ENCODE measurements at places on chromosomes 5 and 9.

- peak; percentile 94 for DNase-seq
- peaks cover 46% of the 10 kb centered on the region for H3K4me1 ChIP-seq
- H3K27me3 ChIP-seq: no peaks in the 10 kb centered on the region
- H3K27ac ChIP-seq: peak within 1 kb of the TSS; percentile 91
Observed at GRCh38 chr9:35905912-35906679, at the start of gene HRCT1. HRCT1 (plus strand) TSS chr9:35906202; CDS start chr9:35906288, 86 bp downstream.

DNA sequence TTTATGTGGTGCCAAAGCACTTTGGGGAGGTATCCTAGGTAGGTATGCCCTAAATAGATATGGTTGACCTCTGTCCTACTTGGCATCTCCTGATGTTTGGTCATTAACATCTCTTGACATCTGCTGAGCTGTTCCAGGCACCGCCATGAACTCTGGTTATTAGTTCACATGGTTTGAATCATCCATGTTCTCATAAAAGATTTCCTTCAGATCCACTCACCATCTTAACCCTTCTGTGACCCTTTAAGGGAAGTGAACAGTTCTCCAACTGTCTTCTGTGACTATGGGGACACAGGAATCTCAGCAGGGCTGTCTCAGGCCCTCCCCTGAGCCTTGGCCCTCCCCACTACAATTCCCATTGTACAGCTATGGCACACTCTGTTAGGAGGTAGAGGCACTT lies 167.7 kb downstream of the CDH6 start:
- H3K4me3 ChIP-seq: no peak overlapping the region
- peak; percentile 66 for DNase-seq
- no peaks in the 10 kb centered on the region for H3K27me3 ChIP-seq
- H3K4me1 ChIP-seq: peaks cover 36% of the 10 kb centered on the region

- no peaks in the 10 kb centered on the region for H3K27me3 ChIP-seq
- peaks cover 12% of the 10 kb centered on the region for H3K4me1 ChIP-seq
- no peak for DNase-seq
- no peaks in the 10 kb centered on the region for H3K36me3 ChIP-seq
- no peak overlapping the region for H3K27ac ChIP-seq
Observed at GRCh38 chr5:56412601-56413379, 179.7 kb upstream of the ANKRD55 start.

DNA sequence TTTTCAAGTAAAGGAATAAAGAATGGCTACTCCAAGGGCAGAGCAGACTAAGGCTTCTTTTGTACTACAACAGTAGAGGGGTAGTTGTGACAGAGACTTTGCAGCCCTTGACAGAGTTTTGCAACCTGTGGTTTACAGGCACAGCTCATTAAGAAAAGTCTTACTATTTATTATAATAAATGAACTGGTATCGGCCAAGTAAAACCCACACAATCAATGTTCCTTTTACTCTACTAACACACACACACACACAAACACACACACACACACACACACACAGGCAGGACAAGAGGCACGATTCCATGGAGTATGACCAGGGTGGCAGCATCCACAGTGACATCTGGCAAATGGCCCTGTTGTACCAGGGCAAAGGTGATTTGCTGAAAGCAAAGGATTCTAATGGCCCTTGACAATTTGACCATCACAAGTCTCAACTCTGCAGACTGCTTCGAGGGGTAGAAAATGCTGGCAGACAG lies 59.1 kb upstream of the GOLPH3 start:
- no peaks in the 10 kb centered on the region for H3K27me3 ChIP-seq
- no peak overlapping the region for H3K4me3 ChIP-seq
- H3K4me1 ChIP-seq: peaks cover 22% of the 10 kb centered on the region
- no peak for DNase-seq

GRCh38 chr9:130680836-130681768 lies 12.5 kb upstream of the EXOSC2 start:
- peaks cover 7% of the 10 kb centered on the region for H3K4me1 ChIP-seq
- no peaks in the 10 kb centered on the region for H3K36me3 ChIP-seq
- DNase-seq: peak; percentile 75
- H3K27me3 ChIP-seq: peaks cover 7% of the 10 kb centered on the region

GRCh38 chr5:4068171-4068570 lies 472.5 kb downstream of the IRX1 start:
- H3K27me3 ChIP-seq: no peaks in the 10 kb centered on the region
- no peak overlapping the region for H3K4me3 ChIP-seq
- H3K27ac ChIP-seq: no peak overlapping the region
- H3K4me1 ChIP-seq: no peaks in the 10 kb centered on the region

- no peaks in the 10 kb centered on the region for H3K36me3 ChIP-seq
- no peaks in the 10 kb centered on the region for H3K4me1 ChIP-seq
- H3K27me3 ChIP-seq: no peaks in the 10 kb centered on the region
- DNase-seq: no peak
Observed at GRCh38 chr5:161414896-161415295, 131.6 kb downstream of the GABRB2 start.

DNA sequence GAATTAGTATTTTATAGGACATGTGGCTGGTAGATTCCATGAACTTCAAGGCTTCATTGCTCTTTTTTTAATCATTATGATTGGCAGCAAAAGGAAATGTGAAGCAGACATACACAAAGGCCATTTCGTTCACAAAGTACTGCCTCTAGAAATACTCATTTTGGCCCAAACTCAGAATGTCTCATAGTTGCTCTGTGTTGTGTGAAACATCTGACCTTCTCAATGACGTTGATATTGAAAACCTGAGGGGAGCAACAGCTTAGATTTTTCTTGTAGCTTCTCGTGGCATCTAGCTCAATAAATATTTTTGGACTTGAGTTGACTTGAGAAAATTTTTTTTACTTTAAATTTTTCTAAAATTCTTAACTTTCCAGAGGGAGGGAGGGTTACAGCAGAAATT lies 12.4 kb downstream of the KCNV2 start:
- DNase-seq: no peak
- no peak overlapping the region for H3K4me3 ChIP-seq
- H3K27ac ChIP-seq: no peak overlapping the region

GRCh38 chr5:41264019-41264418 lies 50.7 kb upstream of the C6 start:
- H3K27ac ChIP-seq: no peak overlapping the region
- H3K4me3 ChIP-seq: no peak overlapping the region
- no peaks in the 10 kb centered on the region for H3K27me3 ChIP-seq
- no peaks in the 10 kb centered on the region for H3K36me3 ChIP-seq
- DNase-seq: peak; percentile 8

GRCh38 chr5:144972317-144972716 lies 801.6 kb downstream of the KCTD16 start:
- H3K4me1 ChIP-seq: no peaks in the 10 kb centered on the region
- no peaks in the 10 kb centered on the region for H3K27me3 ChIP-seq
- no peak overlapping the region for H3K4me3 ChIP-seq
- no peak for DNase-seq
- H3K27ac ChIP-seq: no peak overlapping the region

DNA sequence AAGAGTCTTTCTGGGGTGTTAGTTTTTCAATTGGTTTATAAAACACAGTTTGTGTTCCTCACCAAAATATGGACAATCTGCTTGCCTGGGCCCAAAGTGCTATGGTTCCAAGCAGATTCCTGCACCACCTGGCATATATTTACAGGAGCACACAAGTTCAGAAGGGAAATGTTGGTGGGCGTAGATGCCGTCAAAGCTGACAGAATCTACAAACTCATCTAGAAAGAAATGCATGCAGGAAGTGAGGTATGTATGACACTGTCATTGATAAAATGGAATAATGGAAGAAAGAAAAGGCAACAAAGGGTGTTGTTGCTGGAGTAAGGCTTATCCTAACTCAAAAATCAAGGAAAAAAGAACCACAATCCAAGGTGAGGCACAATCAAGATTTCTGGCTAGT lies 225.8 kb downstream of the MLLT3 start:
- no peaks in the 10 kb centered on the region for H3K36me3 ChIP-seq
- no peak overlapping the region for H3K27ac ChIP-seq
- no peak for DNase-seq

- DNase-seq: peak; percentile 14
- H3K27ac ChIP-seq: no peak overlapping the region
- no peaks in the 10 kb centered on the region for H3K27me3 ChIP-seq
Observed at GRCh38 chr9:26975728-26976707, 19.8 kb downstream of the IFT74 start.

GRCh38 chr9:113184539-113184938 lies 33.7 kb downstream of the SLC31A2 start:
- DNase-seq: no peak
- peaks cover 55% of the 10 kb centered on the region for H3K36me3 ChIP-seq
- H3K27me3 ChIP-seq: no peaks in the 10 kb centered on the region
- no peak overlapping the region for H3K27ac ChIP-seq
- H3K4me3 ChIP-seq: no peak overlapping the region

GRCh38 chr5:81835814-81836367 lies 85.0 kb upstream of the SSBP2 start:
- H3K27ac ChIP-seq: no peak overlapping the region
- H3K36me3 ChIP-seq: no peaks in the 10 kb centered on the region
- no peaks in the 10 kb centered on the region for H3K27me3 ChIP-seq
- H3K4me3 ChIP-seq: no peak overlapping the region
- H3K4me1 ChIP-seq: no peaks in the 10 kb centered on the region

- no peaks in the 10 kb centered on the region for H3K27me3 ChIP-seq
- no peaks in the 10 kb centered on the region for H3K4me1 ChIP-seq
- no peak overlapping the region for H3K4me3 ChIP-seq
Observed at GRCh38 chr5:146419696-146420095, 27.4 kb upstream of the TCERG1 start.

GRCh38 chr5:68033961-68034571 lies 181.5 kb upstream of the PIK3R1 start:
- H3K4me1 ChIP-seq: no peaks in the 10 kb centered on the region
- DNase-seq: peak; percentile 75
- no peaks in the 10 kb centered on the region for H3K27me3 ChIP-seq
- H3K27ac ChIP-seq: no peak overlapping the region
- H3K36me3 ChIP-seq: no peaks in the 10 kb centered on the region

- no peaks in the 10 kb centered on the region for H3K27me3 ChIP-seq
- no peak overlapping the region for H3K27ac ChIP-seq
- no peaks in the 10 kb centered on the region for H3K36me3 ChIP-seq
- DNase-seq: no peak
- H3K4me3 ChIP-seq: no peak overlapping the region
Observed at GRCh38 chr5:9115093-9115492, 430.8 kb downstream of the SEMA5A start.

DNA sequence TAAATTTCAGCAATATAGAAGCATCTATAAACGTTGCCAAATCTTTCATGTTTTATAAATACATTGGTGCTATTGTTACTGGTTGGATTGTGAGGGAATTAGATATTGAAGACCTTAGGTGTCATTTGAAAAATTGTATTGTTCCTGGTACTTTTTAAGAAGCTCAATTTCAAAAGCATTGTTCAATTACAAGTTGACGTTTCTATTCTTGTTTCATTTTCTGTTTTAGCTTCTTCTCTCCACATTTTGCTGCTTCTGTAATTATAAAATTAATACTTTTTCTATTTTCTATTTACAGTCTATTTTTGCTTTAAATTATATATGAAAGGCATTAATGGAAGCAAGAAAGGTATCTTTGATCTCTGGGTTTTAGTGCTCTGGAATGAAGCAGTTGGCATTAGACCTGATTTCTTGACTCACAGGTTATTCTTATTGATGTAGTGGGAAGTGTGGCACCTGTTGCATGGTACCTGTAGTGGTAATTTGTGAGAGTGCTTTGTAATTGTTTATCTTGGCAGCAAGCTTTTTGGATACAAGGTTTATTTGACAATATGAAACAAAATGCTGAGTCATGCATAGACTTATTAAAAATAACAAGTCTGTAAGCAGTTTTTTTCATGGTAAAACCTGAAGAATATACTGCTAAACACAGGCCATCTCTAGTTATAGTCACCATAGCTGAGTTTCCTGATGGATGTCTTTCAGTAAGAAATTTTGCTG lies 13.2 kb downstream of the MACIR start:
- no peak overlapping the region for H3K27ac ChIP-seq
- no peaks in the 10 kb centered on the region for H3K27me3 ChIP-seq
- no peak overlapping the region for H3K4me3 ChIP-seq
- peaks cover 10% of the 10 kb centered on the region for H3K36me3 ChIP-seq

- peaks cover 9% of the 10 kb centered on the region for H3K4me1 ChIP-seq
Observed at GRCh38 chr5:171157775-171158174, 151.3 kb upstream of the TLX3 start.

DNA sequence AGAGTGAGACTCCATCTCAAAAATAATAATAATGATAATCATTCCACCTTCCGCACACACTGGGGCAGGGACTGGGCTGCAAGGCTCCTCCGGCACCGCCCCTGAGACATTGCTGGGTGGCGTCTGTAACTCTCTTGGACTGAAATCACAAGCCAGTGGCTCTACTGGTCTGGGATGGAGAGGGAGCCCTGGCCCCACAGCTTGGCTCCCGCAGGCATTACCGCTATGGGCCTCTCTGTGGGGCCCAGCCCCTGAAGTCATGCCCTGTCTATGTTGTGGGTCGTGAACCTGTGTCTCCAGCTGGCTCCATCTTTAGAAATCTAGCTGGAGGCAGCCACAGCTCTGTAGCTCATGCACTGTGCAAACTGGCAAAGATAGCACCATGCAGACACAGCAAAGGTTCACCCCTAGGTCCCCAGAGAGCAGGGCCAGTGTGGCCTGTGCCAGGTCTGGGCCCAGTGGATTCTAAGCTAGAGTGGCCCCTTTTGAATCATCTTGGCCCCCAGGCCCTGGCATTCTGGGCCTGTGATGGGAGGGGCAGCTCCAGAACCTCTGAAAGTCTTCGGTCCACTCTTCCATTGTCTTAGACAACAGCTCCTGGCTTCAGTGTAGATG lies 36.1 kb upstream of the COL5A1 start:
- H3K27ac ChIP-seq: no peak overlapping the region
- no peak for DNase-seq
- peaks cover 26% of the 10 kb centered on the region for H3K4me1 ChIP-seq
- no peak overlapping the region for H3K4me3 ChIP-seq
- no peaks in the 10 kb centered on the region for H3K36me3 ChIP-seq

- H3K4me1 ChIP-seq: peaks cover 9% of the 10 kb centered on the region
- no peak overlapping the region for H3K4me3 ChIP-seq
- no peak for DNase-seq
Observed at GRCh38 chr9:108269371-108269770, 586.4 kb downstream of the ACTL7B start.

- H3K27me3 ChIP-seq: no peaks in the 10 kb centered on the region
- H3K4me1 ChIP-seq: peaks cover 6% of the 10 kb centered on the region
- no peak for DNase-seq
Observed at GRCh38 chr5:111769541-111769940, 12.5 kb upstream of the NREP start.

DNA sequence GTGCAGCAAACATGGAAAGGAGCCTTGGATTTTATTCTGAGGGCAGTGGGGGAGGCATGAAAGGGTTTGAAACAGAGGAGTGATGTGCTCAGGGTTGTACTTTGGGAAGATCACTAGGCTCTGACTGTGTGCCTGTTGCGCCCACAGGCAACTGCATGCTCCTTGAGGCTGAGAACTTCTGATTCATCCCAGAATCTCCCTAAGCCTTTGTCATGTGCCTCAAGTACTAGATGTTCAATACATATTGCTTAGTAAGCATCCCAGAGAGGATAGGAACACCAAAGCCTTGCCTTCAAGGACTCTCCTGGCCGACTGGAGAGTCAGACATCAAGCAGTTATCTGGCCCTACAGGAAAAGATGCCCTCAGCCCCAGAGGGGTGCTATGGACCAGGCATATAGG lies 54.1 kb downstream of the ARHGEF37 start:
- peak; percentile 36 for DNase-seq
- no peak overlapping the region for H3K4me3 ChIP-seq
- H3K27ac ChIP-seq: no peak overlapping the region
- H3K27me3 ChIP-seq: no peaks in the 10 kb centered on the region
- peaks cover 24% of the 10 kb centered on the region for H3K4me1 ChIP-seq
